H1 (cell line): ENCODE measurements at places on chromosomes 12 and 14.

DNA sequence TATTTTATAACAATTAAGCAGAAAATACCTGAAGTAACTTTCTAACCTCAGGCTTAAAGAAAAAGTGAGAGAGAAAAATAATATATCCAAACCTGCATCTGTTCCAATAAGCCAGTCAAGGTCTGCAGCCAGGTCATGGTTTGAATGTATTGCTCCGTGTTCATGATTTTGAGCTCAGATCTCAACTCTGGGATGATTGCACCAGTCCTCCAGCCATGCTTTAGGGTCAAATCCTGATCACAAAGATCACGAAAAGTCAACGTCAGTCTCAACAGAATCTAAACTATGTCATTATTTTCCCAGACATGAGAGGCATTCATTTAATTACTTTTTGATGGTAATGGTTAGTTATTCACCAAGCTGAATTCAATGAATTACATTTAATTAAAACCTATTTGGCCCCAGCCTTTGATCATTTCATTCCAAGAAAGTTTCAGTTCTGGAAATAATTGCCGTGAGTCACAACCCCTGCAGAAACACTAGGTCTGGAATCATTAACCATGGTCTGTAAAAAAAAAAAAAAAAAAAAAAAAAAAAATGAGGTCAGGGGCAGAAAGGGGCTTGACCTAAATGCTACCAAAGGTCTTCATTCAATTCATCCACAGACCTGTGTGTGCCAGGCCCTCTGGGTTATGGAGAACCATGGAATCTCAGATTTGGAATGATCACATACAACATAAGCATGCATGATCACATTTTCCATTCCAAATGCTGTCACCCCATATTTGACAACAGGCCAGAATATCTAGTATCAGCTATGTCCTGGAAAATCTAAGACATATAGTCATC lies 55.6 kb downstream of the NT5DC3 start:
- no peaks in the 10 kb centered on the region for H3K27me3 ChIP-seq
- H3K36me3 ChIP-seq = peaks cover 18% of the 10 kb centered on the region

DNA sequence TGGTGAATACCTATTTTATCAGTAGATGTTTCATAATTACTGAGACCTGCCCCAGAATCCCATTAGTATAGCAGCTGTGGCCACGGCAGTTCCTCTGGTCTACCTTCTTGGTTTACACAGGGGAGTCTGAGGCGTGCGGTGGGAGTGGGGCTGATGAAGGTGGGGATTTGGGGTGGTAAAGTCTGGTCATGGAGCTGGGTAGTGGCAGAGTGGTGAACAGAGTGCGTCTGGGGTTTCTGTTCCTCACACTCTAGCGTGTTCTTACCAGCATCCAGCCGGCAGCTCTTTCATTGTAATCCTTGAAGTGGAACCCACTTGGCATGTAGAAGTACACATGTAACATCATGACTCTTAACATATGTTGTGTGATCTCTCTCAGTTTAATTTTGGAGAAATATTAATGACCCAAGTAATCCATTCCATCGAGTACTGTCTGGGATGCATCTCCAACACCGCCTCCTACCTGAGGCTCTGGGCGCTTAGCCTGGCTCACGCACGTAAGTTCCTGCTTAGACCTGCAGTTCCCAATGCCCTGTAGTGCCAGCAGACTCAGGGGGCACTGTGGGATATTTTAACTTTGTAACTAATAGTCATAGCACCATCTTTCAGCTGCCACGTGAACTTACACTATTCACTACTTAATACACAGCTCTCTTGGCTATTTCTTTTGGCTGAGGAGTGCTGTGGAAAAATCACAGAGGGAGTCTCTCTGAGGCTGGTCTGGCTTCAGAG lies 7.9 kb upstream of the DNAH10 start:
- no peaks in the 10 kb centered on the region for H3K27me3 ChIP-seq
- H3K4me3 ChIP-seq = no peak overlapping the region
- DNase-seq = no peak

GRCh38 chr14:92352158-92352985 lies 29.4 kb downstream of the SLC24A4 start:
- H3K4me3 ChIP-seq = no peak overlapping the region
- no peaks in the 10 kb centered on the region for H3K27me3 ChIP-seq

GRCh38 chr12:90275088-90275487 lies 566.5 kb upstream of the ATP2B1 start:
- no peak for DNase-seq
- H3K4me1 ChIP-seq = no peaks in the 10 kb centered on the region
- H3K27ac ChIP-seq = no peak overlapping the region

DNA sequence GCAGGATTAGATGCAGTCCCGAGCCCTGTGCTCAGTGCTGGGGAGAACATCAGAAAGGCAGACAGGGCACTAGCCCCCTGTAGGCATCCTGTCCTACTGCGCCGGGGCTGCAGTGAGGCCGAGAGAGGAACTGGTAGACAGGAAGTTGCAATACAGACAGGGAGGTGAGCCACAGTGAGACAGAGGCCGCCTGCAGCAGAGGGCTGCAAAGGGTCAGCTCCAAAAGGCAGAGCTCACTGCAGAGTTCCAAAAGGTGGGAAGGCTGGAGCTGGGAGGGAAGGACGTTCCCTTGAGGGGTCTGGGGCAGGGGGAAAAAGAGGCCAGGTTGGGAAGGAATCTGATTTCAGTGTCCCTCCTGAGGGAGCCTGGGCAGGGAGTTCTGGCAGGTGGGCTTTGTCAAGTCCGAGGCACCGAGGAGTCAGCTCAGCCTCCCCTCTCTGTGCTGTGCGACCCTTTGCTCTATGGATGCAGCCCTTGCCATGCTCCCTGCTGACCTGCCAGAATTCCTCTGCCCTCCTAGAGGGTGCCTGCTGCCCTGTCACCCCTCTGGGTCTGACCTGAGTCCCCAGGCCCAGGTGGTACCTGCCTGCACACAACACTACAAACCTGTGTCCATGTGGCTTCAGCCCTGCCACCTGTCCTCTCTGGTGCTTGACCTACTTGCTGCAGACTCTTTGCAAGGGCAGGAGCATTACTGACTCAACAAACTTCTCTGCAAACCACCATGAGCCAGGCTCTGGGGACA lies 63.5 kb downstream of the PRMT8 start:
- H3K27ac ChIP-seq = no peak overlapping the region
- DNase-seq = no peak
- peaks cover 2% of the 10 kb centered on the region for H3K4me1 ChIP-seq

GRCh38 chr12:124765581-124766489 lies 97.8 kb downstream of the SCARB1 start:
- no peaks in the 10 kb centered on the region for H3K36me3 ChIP-seq
- H3K4me1 ChIP-seq = no peaks in the 10 kb centered on the region
- no peak overlapping the region for H3K4me3 ChIP-seq
- H3K27ac ChIP-seq = no peak overlapping the region
- no peaks in the 10 kb centered on the region for H3K27me3 ChIP-seq

DNA sequence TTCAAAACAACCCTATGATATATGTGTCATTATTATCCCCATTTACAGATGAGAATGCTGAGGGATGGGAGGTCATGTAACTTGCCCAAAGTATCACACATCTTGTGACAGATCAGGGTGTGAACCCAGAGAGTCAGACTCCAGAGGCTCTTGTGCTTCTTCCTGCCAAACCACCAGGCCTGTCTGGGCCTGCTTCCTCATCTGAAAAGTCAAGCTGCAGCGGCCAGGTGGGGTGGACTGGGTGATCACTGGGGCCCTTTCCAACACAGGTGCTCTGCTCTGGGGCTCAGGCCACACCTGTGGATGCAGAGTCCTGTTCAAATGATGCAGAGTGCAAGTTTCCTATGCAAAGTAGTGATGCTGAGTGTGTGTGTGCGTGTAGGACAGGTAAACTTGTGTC lies 26.7 kb downstream of the TSPAN11 start:
- H3K4me3 ChIP-seq = no peak overlapping the region
- no peaks in the 10 kb centered on the region for H3K4me1 ChIP-seq
- no peaks in the 10 kb centered on the region for H3K36me3 ChIP-seq
- no peak overlapping the region for H3K27ac ChIP-seq
- DNase-seq = no peak
- H3K27me3 ChIP-seq = no peaks in the 10 kb centered on the region

GRCh38 chr12:109879351-109880042 lies 844 bp downstream of the GLTP start:
- H3K36me3 ChIP-seq = no peaks in the 10 kb centered on the region
- peaks cover 13% of the 10 kb centered on the region for H3K4me1 ChIP-seq
- H3K27me3 ChIP-seq = no peaks in the 10 kb centered on the region
- peak; percentile 52 for DNase-seq
- H3K4me3 ChIP-seq = peak overlapping the region; percentile 93

DNA sequence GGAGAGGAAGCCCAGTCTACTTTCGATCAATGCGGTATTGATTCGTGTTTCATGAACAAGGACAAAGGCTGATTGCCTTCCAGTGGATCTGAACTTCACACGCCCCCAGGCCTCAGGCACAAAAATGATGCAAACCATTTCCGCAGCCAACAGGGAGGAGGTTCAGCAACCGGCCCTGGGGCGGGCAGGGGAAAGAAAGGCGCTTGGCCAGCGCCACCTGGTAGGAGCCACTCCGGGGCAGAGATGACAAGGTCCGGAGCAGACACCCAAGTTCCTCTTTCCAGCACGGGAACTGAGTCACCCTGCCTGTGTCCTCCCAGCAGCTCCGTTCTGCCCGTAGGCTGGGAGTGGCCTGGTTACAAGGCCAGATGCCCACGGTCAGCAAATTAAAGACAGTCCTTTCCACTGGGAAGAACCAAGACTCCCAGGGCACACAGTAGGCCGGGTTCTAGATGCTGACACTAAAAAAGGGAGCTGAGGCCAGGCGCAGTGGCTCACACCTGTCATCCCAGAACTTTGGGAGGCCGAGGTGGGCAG lies 136.3 kb downstream of the SCARB1 start:
- H3K27ac ChIP-seq = no peak overlapping the region
- no peak for DNase-seq
- H3K4me3 ChIP-seq = no peak overlapping the region
- no peaks in the 10 kb centered on the region for H3K36me3 ChIP-seq

DNA sequence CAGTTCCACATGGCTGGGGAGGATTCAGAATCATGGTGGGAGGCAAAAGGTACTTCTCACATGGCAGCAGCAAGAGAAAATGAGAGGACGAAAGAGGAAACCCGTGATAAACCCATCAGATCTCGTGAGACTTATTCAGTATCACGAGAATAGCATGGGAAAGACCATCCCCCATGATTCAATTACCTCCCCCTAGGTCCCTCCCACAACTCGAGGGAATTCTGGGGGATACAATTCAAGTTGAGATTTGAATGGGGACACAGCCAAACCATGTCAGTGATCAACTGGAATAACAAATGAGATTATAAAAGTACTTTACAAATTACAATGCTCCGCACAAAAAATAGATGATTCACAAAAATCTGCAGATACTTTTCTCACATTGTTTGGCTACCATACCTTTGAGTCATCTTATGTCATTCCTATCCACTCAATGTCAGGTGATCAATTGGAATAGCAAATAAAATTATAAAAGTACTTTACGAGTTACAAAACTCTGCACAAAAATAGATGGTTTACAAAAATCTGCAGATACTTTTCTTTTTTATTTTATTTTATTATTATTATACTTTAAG lies 338.9 kb downstream of the C12orf50 start:
- H3K27ac ChIP-seq = no peak overlapping the region
- DNase-seq = no peak
- no peaks in the 10 kb centered on the region for H3K27me3 ChIP-seq
- no peaks in the 10 kb centered on the region for H3K4me1 ChIP-seq
- no peak overlapping the region for H3K4me3 ChIP-seq
- no peaks in the 10 kb centered on the region for H3K36me3 ChIP-seq

DNA sequence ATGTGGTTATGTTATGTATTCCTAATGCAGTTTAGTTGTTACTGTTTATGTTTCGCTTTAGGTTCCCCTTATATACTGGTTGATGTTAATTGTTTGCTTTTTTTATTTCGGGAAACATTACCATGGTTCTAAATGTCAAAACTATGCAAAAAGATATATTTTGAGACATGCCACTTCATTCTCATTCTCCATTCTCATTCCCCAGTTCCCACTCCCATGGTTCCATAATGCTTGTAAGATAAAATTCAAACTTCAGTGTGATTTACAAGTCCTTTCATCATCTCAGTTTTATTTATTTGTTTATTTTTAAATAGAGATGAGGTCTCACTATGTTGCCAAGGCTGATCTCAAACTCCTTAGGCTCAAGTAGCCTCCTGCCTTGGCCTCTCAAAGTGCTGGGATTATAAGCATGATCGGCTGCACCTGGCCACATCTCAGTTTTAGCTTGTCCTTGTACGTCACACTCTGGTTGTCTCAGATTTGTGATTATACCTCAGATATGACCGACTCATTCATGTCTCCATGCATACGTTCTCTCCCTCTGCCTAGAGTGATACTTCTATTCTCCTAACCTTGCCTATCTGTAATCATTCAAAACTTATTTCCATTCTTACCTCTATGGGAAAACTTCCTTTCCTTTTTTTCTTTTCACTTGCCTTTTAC lies 407.8 kb upstream of the RGS6 start:
- H3K36me3 ChIP-seq = no peaks in the 10 kb centered on the region
- no peak overlapping the region for H3K4me3 ChIP-seq
- H3K4me1 ChIP-seq = no peaks in the 10 kb centered on the region; the same call in 1 of the 2 replicates
- no peak for DNase-seq

GRCh38 chr12:95115641-95116040 lies 42.2 kb upstream of the NR2C1 start:
- DNase-seq = no peak
- H3K36me3 ChIP-seq = peaks cover 6% of the 10 kb centered on the region
- no peak overlapping the region for H3K4me3 ChIP-seq
- H3K27ac ChIP-seq = no peak overlapping the region

GRCh38 chr14:62692490-62693106 lies 352.7 kb downstream of the KCNH5 start:
- H3K27me3 ChIP-seq = no peaks in the 10 kb centered on the region
- DNase-seq = no peak
- no peak overlapping the region for H3K4me3 ChIP-seq
- no peak overlapping the region for H3K27ac ChIP-seq

DNA sequence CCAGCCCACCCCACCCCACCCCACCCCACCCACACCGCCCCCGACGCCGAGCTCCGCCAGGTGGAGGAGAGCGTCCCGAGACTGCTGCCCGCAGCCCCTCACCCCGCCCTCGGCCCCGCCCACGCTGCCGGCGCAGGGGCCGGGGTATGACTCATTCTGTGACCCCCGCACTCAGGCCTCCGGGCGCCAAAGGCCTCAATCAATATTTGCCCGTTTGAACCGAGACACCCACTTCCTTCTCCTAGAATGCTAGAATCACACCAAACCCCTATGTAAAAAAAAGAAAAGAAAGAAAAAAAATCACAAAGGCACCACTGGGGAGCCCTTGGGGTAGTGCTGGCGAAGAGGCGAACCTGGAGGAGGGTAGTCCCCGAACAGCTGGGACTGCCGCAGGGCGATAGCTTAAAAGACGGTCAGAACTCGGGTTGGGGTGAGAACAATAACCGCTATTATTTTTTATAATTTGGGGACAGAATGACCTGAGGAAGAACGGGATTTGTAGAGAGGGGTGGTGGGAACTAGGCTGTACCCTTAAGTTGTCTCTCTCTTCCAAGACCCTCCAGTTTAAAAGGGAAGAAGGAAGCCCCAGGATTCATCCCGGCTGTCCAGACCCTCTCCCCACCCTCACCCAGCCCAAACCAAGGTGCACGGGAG lies 894 bp downstream of the KRT8 start:
- H3K4me3 ChIP-seq = peak overlapping the region; percentile 85
- H3K4me1 ChIP-seq = peaks cover 21% of the 10 kb centered on the region
- H3K27ac ChIP-seq = 0 out of 2 replicates have a peak overlapping the region, but pooled peaks have one; percentile 0
- DNase-seq = peak; percentile 74
